Stimulated activated CD8-positive, alpha-beta memory T cell treated with anti-CD3 and anti-CD28 coated beads, Interleukin-4, amount 100 ng/mL, for 4 hours (primary cell): ENCODE measurements at places on chromosomes 2 and 18.

DNA sequence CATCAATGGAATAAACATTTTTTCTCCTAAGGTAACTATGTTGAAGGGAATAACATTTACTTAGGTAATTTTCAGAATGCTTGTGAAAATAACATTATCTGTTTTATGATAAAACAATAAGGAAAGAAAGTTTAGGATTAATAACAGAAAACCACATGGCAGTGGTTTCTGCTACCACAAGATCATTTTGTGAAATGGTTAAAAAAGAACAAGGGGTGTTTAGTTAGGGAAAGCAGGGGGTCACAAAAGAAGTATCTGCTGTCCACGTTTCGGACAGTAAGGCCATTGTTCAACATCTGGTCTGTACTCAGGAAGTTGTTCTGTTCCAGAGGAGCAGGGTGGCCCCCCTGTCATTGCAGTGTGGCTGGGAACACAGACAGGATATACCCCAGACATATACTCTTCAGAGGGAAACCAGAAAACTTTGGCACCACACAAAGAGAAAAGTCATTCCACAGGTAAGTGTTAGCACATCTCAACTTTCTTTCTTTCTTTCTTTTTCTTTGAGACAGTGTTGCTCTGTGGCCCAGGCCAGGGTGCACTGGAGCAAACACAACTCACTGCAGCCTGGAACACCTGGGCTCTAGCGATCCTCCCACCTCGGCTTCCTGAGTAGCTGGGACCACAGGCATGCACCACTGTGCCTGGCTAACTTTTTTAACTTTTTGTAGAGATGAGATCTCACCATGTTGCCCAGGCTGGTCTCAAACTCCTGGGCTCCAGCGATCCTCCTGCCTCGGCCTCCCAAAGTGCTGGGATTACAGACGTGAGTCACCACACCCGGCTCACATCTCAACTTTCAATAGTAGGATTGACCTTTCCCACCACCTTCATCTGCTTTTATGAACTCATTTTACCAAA is 14.8 kb upstream of the ARL5A start:
- no peak for DNase-seq

- DNase-seq: no peak
Measured at GRCh38 chr2:202429164-202429980, 53.2 kb downstream of the BMPR2 start.

GRCh38 chr2:126808929-126809328 is 89.8 kb upstream of the TEX51 start:
- DNase-seq: no peak

DNA sequence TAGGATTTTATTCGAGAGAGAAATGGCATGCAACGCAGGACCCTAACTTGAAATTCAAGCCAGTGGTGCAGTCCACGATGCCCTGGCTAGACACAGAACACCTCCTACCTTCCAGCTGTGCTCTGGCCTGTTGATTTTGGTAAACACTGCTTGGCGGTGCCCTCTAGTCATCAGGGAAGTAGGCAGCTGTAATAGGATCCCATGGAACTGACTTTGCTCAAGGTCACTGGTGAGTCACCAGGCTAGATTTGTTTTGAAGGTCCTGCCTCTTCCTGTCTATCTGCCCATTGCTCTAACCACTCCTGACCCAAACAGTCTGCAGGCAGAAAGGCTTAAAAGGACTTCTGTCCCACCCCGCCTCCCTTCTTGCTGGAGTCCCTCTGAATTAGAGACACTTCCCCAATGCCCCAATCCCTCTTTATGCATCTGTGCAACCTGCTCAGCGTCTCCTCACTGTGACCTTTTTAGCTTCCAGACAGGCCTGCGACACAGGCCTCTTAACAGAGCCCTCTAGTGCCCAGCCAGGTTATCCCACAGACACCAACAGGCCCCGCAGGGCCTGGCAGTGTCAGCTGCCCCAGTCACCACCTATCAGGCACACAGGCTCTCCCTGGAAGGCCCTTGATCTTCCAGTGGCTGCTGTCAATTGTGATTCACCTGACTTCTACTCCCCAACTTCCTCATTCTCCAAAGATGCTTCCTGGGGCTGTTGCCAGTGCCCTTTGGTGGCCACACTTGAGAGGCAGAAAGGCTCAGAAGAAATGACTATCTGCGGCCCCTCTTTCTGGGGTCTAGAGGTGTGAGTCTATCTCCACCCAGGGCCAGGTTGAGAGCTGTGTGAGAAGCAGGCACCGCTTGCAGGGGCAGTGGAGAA is 5.2 kb downstream of the TMEM127 start:
- no peak for DNase-seq

DNA sequence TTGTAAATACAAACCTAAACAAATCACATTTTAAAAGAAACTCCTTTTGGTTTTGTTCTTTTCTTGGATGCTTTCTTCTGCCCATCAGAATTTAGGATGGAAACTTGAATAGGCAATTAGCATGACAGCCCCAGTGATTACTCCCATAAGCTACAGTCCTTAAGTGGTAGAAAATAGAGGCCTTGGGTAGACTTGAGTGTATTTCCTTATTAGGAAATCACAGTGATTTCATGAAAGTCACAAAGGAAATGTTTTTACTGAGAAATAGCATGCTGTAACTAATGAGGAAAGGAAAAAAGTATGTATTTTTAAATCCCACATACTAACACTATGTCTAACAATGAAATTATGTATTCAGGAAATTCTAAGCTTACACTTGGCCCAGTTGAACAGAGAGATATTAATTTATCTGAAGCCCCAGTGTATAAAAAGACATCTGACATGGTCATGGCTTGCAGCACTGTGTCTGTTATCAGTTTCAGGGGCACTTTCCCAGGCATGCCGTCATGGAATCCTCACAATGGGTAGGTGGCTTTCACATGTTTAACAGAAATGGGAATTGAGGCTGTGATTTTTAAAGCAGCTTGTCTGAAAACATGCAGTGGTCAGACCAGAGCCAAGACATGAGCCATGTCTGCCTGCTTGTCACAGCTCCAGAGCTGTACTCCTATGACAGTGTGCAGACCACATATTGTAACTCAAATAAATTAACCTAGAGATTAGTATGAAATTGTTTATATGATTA is 79.7 kb upstream of the TRIB2 start:
- no peak for DNase-seq

DNA sequence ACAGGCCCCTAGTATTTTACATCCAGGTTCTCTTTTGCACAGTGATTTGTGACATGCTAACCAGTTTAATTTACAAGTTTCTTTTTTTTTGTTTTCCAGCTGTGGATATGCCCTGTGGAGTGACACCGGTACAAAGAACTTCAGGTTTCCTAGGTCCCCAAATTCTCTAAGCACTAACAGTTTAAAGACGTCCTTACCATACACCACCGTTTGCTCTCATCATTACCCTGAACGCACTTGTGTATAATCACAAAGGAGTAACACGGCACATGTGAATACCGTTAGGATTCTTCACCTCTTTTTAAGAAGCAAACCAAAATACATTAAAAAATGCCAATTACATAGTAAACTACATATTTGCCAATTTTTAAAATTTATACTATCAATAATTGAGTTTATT is 853 bp downstream of the LANCL1 start:
- no peak for DNase-seq

DNA sequence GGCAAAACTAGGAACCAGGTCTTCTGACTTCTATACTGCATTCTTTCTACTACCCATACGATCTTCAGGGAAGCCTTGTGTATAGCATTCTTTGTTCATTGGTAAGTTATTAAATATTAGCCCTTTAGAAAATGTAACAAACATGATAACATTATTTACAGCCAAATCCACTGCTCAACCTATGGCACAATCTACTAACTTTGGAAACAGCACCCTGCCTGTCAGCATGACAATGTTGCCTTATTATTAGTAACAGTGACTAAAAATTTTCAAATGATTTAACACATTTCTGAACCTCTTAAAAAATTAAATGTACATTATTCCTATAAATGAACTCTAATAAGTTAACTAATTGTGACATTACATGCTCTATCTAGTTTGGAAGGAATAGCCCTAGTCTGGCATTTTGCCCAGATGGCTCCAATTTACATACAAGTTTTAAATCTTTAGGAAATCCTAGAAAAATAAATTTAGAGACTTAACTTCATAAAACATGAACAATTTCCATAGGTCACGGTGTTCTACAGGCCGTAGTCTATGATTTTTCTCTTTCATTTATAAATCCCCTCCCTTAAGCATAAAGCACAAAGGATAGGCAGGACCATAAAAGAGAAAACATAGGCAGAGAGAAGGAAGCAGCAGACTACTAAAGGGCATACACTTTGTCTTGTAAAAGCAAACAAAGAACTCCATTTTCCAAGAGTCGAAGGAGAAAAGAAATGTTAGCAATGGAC is 33.7 kb downstream of the YES1 start:
- no peak for DNase-seq

DNA sequence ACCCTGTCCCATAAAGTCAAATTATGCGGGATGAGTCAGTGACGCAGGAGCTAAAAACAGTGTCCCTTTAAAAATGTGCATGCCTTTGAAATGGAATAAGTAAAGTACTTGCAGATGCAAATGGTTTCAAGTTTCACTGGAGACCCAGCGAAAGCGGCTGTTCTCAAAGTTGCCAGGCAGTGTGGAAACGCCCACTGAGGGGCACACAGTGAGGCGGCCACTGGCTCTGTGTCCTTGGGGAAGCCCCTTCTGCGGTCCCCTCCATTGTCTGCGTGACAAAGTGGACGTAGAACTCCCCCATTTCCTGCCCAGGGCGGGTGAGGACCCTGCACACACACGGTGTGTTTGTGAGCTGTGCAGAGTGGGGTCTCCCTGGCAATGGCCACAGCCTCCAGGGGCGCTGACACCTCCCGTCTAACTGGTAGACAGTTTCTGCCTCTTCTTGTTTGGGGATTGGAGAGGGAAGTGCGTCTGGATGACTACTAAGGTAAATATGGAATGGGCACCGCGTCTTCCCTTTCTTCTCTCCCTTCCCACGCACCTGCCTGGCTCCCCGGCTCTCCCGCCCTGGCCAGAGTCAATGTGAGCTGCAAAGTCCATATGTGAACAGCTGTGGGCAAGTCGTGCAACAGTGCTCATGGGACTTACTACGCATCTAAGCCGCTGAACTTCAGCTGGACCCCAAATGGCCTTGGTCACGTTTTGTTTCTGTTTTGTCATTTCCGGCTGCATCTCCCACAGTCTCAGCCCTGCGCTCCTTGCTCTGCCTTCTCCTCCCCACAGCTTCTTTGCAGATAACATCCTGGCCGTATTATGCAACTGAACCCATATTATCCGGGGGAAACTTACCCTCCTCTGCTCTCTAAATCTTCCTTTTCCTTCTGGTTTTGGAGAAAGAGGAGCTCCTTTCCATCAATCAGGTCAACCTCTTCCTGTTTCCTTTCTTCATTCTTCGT is 33.7 kb upstream of the ZNF516 start:
- DNase-seq: no peak

DNA sequence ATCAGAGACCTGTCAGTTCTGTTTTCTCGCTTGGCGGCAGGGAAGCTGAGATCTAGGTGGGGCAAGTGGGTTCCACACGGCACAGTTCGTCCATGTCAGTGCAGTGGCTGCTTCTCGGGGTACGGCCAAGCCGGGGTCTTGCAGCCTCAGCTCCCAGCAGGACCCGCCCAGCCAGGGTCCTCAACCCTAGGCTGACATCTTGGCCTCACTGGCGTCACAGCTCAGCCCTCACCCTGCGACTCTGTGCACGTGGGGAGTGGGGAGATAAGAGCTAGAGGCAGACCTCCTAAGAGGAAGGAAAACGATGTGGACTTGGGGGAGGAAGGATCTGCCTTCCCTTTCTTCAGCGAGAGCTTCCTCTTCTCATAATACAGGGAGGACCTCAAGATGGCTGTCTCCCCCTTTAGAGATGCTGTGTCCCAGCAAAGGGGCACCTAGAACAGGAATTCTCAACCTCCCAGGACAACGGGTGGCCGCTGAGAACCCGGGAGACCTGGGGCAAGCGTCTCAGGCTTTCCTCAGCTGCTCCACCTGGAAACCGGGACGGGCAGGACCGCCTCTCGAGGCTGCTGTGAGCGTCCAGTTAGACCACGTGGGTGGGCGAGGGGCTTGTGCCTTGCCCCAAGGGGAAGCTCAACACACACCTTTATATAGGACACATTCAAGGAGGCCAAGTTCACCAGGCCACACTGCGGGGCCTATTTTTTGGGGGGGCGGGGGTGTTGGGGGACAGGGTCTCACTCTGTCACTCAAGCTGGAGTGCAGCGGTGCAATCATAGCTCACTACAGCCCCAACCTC is 23.5 kb upstream of the KLF11 start:
- no peak for DNase-seq

DNA sequence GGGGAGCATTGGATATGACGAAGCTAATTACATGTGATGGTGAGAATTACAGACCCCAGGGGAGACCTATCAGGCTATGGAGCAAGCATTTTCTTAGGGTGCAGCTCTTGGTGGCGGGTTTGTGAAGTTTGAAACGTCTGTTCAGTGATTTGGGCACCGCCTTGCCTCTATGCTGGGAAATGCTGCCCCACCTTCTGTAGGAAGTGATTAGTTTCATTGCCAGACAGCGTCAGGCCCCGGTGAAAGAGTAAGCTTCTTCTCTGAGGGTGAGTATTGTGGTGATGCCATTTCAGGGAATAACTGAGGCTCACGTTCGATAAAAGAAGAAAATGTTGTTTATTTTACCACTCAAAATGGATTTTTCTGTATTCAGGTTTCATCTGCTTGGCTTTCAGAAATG is 186.2 kb upstream of the CDH2 start:
- DNase-seq: no peak

DNA sequence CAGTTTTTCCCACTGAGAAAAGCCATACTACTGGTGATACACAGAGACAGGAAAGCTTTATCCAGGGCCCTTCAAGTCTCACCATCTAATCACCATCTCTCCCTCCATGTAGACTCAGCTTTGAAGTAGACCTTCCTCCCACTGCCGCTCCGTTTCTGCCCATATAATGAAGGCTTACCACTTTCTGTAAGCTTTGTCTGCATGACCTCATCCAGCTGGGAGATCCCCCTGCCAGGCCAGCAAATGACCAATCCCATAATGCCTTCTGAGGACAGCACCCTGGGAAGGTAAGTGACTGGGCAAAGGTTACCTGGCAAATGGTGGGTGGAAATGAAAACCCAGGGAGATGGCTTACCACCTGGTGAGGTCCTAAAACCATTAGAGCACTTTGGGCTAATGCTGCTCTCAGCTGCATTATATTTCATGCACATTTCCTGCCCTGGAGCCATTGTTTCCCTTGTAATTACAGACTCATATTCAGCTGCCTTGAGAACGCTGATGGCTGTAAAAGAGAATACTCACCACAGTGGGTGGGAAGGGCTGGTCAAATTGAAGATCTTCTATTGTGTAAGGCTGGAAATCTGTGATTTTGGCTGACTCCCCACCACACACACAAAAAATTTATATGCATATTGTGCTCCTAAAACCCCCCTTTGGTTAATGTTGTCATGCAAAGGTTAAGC is 350.7 kb upstream of the SYT4 start:
- no peak for DNase-seq

DNA sequence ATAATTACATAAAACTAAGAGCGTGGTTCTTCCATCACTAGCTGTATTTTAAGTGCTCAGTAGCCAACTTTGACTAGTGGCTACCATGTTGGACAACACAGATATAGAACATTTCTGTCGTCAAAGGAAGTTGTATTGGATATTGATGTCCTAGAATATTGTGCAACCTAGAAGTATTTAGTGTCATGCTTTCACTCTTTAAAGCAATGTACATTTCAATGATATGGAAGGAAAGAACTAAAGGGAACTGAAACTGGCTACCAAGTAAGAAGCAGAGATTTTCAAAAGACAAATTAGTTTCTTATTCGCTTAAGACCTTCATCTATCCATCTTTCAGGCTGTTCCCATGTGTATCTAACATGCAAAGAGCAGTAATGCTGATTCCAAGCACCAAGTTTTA is 85.4 kb upstream of the EML6 start:
- DNase-seq: no peak

- DNase-seq: no peak
Measured at GRCh38 chr2:127388423-127389164, 819 bp upstream of the MAP3K2 start.
